ENCODE measurements at places on chromosomes 12 and 14. TPM values are rescaled to one million over a fixed set of nuclear protein-coding genes. Genes with fewer than 3 reads are reported as not detected.

- DNase-seq = no peak
These were observed 28.2 kb downstream of the DENND5B start for GRCh38 chr12:31562594-31563328.

GRCh38 chr12:77025782-77026314 lies 39.5 kb downstream of the E2F7 start:
- no peak for DNase-seq

DNA sequence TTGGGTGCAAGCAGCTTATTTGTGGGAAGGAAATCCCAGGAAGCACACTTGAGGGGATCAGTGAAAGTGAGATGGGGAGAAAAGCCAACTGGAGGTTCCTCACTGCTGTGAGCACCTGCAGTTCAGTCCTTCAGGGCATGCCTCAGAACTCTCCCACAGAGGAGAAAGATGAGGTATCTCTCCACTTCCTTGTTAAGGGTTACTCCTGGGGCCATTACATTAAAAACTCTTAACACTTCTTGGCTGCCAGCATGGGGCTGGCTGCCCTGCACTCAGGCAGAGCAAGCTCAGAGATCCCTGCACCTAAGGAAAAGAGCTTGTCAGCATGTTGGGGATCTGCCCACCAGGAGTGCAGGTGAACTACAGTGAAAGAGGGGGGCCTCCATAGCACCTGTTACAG lies 28.8 kb downstream of the FERMT2 start:
- DNase-seq = no peak

DNA sequence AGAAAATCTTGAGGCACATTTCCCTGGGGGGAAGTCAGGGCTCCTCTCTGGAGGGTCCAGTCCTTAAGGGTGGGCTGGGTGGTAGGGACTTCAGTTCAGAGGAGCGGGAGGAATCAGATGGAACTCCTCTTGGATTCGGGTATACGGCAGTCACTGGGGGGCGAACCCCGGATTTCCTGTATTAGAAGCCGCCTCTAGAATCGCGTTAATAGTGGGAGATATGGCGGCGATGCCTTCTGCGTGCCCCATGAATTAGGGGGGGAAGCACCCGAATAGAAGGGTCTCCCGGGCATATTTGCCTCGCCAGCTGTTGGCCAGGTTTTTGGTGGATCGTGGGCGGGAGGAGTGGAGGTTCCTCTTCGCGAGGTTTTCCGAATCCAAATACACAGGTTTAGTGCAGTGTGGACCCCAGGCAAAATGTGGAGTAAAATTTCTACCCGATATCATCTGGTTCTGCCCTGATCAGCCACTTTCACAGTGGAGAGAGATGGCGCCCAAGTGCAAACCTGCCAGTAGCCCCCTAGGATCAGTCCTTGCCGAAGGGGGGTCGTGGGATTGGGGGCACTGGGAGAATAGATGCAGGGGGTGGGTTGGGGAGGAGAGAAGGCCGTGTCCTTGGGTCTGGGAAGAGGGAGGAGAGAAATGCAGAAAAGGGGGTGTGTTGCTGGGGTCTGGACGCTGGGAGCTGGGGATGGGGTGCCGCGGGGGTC lies 628 bp downstream of the MEG3 start:
- no peak for DNase-seq

- no peak for DNase-seq
These were observed 7.8 kb upstream of the TBX3 start for GRCh38 chr12:114691763-114692185.

GRCh38 chr12:10252201-10252600 lies 39.5 kb downstream of the GABARAPL1 start:
- DNase-seq = no peak

The KRT77 gene
- polyA plus RNA-seq = not detected

GRCh38 chr12:101789171-101789570 lies 41.6 kb downstream of the GNPTAB start:
- no peak for DNase-seq

The BCL2L2 gene
- 25.4 TPM for polyA plus RNA-seq

DNA sequence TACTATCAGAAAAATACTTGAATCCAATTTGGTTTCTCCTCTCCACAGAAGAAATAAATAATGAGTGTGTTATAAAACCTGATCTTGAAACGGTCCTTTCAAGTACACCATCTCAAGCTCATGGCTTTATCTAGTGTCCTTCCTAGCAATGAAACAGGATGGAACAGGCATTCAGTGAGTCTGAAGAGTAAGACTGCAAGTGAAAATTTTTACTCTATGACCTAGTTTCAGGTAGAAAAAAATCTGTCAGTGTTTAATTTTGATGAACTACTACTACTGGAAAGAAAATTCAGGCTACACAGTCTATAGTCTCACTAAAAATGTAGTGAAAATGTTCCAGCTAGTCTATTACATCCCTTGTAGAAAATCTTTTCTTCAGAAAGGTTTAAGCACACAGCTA lies 7.7 kb downstream of the CBX5 start:
- DNase-seq = no peak

DNA sequence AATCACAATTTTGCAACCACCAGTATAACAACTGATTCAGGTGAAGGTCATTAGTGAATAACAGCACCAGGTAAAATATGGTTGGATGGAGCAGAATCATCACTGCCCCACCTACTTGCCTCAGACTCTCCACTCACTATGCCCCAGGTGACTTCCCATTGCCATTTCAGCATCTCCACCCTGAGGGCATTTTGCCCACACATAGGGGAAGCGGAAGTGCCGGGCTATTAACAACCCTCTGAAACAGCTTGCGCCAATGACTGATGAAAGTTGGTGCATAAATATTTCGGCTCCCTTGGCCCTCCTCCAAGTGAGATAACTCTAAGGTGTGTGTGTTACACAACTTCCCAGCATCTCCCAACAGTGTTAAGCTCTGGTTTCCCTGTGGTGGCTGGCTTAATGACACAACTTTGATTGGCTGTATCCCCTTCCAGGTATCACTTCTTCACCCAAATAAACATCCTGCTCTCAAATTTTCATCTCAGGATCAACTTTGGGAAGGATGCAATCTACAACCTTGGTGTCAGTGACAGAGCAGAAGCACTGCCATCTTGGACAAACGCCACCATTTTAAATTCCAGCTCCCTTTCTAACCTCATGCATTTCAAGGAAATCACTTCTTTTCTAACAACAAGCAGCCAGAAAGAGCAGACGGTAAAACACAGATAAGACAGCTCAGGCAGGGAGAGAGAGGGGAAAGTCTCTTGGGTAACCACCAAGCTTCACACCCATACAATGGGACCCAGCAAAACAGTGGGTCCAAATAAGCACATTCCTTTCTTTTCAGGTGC lies 73.6 kb upstream of the PPP2R5C start:
- DNase-seq = no peak

DNA sequence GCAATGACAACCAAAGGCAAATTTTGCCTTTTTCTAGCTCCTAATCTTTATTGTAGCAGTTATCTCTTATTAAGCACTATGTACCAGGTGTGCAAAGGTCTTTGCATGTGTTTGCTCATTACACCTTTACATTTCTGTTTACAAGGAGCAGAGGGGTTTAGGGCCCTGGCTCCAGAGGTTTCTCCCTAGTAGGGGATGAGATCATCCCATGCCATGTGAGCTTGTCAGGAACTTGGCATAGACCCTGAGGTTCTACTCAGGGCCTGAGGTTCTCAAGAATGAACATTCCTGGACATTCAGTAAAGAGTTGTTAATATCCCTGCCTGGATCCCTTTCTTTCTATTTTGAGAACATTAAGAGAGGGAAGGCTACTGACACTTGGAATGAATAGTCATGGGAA lies 292.0 kb downstream of the RPAP3 start:
- DNase-seq = no peak

The SMIM41 gene
- not detected for polyA plus RNA-seq

DNA sequence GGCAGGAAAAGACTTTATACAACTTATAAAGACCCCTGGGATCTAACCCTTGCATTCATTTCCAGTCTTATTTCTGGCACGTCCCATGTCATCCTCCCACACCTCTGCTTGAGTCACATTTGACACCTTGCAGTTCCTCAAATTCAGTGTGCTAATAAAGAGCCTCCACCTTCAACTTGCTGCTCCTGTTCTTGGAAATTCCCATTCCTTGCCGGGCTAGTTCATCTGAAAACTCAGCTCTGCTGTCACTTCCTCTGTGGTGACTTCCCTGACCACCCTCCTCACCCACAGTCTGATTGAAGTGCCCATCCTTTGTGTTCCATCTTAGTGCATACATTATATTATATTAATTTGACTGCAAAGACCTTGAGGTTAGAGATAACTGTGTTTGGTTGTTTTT lies 37.4 kb upstream of the PSMA6 start:
- DNase-seq = no peak

The HSPA2 gene
- polyA plus RNA-seq = 171 TPM

DNA sequence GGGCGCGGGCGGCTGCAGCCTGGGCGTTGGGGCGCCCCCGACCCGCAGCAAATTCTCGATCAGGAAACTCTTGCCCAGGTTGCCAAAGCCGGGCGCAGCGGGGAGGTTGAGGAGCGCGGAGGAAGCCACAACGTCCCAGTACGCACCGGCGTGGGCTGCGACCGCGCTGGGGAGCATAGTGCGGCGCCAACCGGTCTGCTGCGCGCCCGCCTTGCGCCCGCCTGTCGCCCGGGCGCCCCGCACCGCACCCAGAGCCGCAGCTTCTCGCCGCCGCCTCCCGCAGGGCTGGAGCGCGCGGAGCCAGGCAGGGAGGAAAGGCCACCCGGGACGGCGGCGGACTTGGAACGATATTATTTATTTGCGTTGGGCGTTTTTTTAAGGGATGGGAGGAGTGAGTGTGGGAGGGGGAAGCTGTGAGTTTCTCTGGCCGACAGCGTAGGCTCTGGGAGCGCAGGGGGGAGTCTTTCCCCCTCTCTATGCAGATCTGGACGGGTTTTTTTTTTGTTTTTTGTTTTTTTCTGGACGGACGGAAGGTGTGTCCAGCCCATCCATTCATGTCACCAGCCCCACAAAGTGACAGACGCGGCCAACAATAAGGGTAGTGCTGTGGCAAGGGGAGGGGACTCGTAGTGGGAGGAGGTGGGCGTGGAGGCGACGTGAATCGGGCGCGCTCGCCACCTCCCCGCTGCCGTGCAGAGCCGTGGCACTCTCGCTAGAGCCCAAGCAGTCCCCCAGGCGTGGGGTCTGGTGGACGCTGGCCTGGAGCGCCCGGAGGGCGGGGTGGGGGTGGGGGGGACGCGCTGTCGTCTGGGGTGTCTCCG lies at the start of gene DBX2:
DBX2 (minus strand) TSS at position 349 of the 821 bp plus-strand sequence; CDS start at position 177, 172 bp downstream.
- DNase-seq = peak; percentile 10

DNA sequence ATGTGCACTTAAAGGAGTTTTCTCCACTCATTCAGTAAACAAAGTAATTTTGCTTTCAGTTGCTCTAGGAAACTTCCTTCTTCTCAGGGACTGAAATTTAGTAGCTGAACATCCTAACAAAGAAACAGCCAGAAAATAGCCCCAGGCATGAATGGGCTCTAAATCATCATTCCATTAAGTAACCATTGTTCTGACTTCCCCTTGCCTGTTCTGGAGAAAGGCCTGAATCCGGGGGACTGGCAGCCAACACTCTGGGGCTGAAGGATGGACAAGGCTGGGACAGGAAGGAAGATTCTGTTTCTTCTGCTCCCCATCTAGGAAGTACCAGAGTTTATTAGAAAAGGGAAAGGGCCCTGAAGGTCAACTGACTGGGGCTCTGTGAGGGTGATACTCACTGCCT lies 104.5 kb downstream of the ESRRB start:
- DNase-seq = no peak

The A2M gene
- polyA plus RNA-seq = not detected

GRCh38 chr12:38904537-38905479 lies 583 bp downstream of the CPNE8 start:
- peak; percentile 79 for DNase-seq

DNA sequence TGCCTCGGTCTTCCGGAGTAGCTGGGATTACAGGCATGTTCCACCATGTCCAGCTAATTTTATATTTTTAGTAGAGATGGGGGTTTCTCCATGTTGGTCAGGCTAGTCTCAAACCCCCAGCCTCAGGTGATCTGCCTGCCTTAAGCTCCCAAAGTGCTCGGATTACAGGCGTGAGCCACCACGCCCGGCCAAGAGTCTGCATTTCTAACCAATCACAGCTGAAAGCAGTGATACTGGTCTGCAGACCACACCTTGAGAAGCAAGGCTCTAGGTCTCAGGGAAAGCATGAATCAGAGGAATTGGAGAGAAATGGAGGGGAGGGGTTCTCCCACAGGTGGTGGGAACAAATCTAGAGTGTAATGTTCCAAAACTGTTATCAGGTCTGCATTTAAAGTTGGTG lies 55.2 kb upstream of the TMEM263 start:
- no peak for DNase-seq

DNA sequence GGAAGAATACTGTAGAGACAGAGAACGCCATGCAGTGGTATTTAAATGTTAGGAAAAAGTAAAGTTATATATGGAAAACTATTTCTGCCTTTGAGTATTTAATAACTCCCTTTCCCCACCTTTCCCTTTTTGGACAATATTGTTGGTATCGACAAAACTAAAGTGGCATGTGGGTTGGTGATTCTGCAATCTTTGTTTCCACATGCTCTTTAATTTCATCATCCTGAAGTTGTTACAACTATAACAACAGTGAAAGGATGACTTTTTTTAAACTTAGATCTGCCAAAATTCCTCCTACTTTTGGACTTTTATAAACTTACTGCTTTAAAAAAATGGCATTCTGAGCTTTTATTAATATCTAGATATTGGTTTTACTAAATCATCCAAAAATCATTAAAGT lies 25.3 kb downstream of the TTC8 start:
- DNase-seq = no peak

The SLCO1C1 gene
- not detected for polyA plus RNA-seq

The PGF gene
- 1.1 TPM for polyA plus RNA-seq

The LALBA gene
- polyA plus RNA-seq = not detected

GRCh38 chr14:64715628-64716412 lies 11.6 kb downstream of the PLEKHG3 start:
- no peak for DNase-seq

- DNase-seq = no peak
These were observed 31.2 kb downstream of the TMEM132C start for GRCh38 chr12:128298091-128298748.

The FKBP3 gene
- polyA plus RNA-seq = 155 TPM

The GPRC5D gene
- polyA plus RNA-seq = not detected

The ITGB7 gene
- 0.64 TPM for polyA plus RNA-seq

The OASL gene
- polyA plus RNA-seq = 0.90 TPM

The PPFIA2 gene
- not detected for polyA plus RNA-seq

DNA sequence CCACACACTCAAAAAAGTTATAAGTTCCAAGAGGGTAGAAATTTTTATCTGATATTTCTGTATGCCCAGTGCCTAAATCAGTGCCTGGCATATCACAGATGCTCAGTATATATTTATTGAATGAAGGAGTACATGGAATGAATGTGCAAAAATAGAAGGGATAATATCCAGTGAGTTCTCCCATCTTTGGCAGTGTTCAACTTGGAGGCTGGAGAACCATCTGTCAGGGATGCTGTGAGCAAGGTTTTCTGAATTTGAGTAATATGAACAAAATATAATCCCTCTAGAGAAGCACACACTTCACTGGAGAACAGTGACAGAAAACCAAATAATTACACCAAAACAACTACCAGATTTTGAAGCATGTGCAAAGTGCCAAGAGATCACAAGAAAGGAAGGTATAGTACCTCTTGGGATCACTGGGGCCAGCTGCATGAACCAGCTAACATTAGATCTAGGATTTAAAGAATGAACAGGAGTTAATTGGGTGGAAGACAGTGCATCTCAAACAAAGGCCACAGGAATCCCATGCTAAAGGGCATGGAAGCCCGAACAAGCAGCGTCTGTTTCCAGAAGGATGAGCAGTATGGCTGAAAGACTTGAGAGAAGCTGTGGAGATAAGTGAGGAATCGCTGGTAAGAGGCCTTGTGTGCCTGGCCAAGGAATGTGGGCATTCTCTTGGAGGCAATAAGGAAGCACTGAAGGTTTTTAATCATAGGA lies 11.5 kb downstream of the SLC8A3 start:
- no peak for DNase-seq

- DNase-seq = no peak
These were observed 125.8 kb downstream of the NCOR2 start for GRCh38 chr12:124441443-124442194.

The GNG2 gene
- polyA plus RNA-seq = 2.4 TPM

The PLA2G1B gene
- not detected for polyA plus RNA-seq

All from A549 (cell line).